ENCODE measurements at places on chromosomes 7 and 10.

DNA sequence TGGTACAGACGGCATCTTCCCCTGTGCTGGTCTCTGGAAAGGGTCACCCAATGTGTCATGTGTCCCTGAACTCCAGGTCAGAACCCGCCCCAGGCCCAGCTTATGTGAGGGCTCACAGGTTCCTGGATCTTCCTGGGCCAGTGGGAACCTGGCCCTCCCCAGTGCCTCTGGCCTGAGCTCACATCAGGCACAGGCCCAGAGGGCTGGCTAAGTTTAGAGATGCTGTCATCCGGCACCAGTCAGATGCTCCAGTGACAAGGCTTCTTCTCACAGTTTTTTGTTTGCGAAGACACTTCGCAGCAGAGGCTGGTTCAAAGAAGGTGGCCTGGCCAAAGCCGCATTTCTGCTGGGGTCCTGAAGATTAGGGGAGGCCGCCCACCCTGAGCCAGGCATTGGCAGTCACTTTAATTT, 11.8 kb downstream of the CAMK2B start:
- DNase-seq, result no peak

DNA sequence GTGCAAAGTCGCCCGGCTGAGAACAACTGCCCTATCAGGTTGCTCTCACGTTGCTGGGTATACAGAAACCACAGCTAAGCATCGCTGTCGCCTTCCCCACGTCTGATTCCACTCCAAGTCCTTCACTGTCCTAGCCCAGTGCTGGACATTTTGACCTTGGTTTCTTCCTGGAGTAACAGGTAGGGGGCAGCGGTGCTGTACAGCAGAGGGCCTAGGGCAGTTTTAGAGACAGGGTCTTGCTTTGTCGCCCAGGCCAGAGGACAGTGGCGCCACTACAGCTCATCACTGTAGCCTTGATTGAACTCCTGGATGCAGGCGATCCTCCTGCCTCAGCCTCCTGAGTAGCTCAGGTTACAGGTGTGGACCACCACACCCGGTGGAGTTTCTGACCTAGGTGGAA, 2.6 kb downstream of the CLDN15 start:
- DNase-seq, result no peak

DNA sequence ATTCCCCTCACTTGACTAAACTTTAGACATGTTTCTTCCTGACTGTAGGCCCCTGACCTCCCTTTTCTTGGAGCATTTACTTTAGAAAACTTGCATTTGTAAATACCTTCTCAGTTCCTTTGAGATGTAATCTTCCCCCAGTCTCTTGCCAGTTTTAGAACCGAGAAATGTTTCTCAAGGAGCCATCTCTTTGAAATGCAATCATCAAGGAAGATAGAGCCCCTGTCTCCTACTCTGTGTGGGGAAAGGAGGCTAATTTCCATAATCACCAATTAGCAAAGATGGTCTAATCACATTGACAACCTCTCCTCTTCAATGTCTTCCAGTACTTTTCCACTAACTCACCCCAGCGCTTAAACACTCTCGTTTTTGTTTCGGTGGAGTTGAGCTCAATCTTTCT, 70.0 kb upstream of the SMIM30 start:
- no peak for DNase-seq

DNA sequence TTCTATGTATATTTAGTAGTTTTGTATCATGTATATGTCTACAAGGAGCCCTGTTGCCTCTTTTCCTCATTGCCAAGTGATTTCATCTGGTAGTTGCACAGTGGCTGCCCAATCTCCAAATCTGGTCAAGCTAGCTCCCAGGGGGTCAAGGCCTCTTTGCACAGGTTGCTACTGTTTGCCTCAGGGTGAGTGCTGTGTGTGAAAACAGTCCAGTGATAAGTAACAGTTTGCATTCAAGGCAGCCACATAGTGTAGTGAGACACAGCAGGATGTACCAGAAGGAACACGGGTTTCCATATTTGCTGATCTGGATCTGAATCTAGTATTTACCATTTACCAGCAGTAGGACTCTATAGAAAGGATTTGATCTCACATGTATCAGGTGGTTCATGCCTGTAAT, 13.3 kb upstream of the EPC1 start:
- no peak for DNase-seq

DNA sequence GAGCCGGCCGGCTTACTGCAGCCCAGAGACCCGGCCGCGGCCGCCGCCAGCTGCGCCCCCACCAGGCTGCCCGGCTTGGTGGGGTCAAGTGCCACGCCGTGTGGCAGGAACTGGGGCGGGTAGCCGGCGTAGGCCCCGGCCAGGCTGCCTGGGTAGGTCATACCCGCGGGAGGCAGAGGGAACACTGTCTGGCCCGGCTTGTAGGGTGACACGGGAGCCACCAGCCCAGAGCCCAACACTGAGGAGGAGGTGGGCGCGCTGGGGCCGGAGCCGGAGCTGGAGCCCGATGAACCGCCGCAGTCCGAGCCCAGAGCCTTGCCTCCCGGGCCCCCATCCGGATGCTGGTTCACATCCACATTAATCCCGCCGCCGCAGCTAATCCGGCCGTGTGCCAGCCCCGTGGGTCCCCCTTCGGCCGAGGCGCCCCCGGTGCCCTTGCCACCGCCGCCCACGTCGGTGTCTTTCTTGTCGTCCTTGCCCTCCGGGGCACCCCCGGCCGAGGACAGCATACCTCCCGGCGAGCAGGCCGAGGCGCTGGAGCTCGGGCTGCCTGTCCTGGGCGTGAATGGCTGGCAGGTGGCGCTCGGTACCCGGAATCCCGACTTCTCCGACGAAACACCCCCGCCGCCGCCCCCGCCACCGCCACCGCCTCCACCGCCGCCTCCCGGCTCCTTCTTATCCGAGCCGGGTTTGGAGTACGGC, 2.0 kb downstream of the ZNF503 start:
- peak; percentile 62 for DNase-seq

GRCh38 chr7:65902306-65902705, 29.4 kb downstream of the VKORC1L1 start:
- DNase-seq, result no peak

GRCh38 chr10:21715531-21716195, 181.6 kb downstream of the MLLT10 start:
- DNase-seq, result no peak

GRCh38 chr10:50336140-50336539, 84.8 kb upstream of the ASAH2 start:
- DNase-seq, result no peak

- no peak for DNase-seq
Observed at GRCh38 chr10:116719804-116720203, 22.6 kb downstream of the HSPA12A start.

DNA sequence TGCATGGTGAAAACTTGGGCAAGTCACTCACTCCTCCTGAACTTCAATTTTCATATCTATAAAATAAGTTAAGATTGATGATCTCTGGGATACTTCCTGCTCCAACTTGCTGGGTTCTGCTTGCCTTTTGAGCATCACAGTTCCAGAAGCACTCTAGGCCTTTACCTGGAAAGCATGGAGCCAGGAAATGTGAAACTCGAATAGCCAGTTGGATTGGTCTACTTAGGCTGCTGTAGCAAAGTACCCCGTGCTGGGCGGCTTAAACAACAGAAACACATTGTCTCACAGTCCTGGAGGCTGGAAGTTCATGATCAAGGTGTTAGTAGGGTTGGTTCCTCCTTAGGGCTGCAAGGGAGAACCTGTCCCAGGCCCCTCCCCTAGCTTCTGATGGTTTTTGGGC, 64.5 kb downstream of the NAMPT start:
- no peak for DNase-seq

DNA sequence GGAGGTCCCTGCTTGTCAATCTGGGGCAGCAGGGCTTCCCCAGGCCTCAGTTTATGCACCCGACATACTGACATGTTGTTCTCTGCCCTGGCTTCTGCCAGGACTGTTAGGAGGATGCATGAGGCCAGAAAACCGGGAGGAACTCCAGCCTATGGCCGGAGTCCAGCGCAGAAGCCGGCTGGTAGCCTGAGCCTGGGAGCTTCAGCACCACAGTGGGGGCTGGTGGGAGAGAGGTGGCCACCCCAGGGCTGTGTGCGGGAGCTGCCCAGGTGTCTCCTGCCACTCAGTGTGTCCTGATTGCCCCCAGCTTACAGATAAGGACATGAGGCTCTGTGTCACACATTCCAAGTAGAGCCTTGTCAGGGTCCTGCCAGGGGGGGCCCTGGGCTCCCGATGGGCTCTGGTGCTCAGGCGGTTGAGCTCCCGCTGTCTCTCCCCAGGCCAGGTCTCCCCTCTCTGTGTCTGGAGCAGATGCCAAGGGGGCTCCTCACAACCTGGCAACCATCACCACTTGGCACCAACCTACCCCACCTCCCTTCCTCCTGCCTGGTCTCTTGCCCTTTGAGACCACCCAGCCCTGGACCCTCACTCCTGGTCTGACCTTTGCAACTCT, 32.3 kb downstream of the PPIF start:
- no peak for DNase-seq

GRCh38 chr10:11689945-11690736, 52.0 kb upstream of the ECHDC3 start:
- DNase-seq, result no peak

DNA sequence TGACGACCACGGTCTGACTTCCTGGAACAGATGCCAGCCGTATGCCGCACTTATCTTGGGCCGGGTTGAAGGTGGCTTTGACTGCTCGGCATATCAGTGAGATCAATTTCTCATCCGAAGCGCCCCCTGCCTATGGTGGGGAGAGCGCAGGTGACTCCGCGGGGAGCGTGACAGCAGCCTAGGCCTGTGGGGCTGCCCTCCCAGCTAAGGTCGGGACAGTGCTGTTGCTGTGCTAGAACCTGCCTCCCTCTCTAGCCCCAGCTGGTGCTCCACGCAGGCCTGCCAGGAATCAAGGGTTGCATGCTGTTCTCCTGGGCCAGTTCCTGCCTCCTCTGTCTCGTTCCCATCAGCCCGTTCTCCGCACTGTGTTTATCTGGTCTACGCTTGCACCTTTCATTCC, 49.8 kb downstream of the PODXL start:
- DNase-seq, result no peak

- DNase-seq, result no peak
Observed at GRCh38 chr10:51366044-51366443, 291.8 kb downstream of the PRKG1 start.

GRCh38 chr7:77409005-77409738, 7.0 kb downstream of the GSAP start:
- no peak for DNase-seq

- peak; percentile 49 for DNase-seq
Observed at GRCh38 chr10:124619195-124619594, 125.0 kb downstream of the FAM53B start.

GRCh38 chr10:48792121-48792520, 107.4 kb downstream of the WDFY4 start:
- no peak for DNase-seq

DNA sequence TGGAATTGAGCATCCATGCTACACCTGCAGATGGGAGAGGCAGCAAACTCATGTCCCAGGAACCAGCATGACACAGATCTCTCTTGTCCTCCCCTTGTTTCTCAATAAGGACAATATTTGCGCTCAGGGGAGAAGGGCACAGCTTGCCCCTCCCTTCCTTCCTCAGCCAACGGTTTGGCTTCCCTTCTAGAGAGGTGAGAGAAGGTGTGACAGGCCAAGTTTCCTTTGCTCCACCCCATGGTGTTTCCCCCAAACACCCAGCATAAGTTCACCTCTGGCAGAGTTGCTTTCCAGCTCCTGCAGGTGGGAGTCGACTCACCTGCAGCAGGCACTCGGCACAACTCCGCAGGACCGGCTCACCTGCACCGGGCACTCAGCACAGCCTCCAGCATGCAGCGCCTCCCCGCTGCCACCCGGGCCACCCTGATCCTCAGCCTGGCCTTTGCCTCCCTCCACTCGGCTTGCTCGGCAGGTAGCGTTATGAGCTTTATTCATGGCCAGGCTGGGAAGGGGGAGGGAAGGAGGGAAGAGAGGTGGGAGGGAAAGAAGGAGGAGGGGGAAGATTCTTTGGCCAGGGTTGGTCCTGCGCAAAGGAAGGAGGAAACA, at the start of the genes ATP6V0A4 and TMEM213:
Gene ATP6V0A4, minus strand, starts transcription at position 482 of the 606 bp plus-strand sequence. CDS start 26,949 bp downstream, outside the sequence.
Gene TMEM213, plus strand, starts transcription at position 280 of the 606 bp plus-strand sequence. Its CDS starts 111 bp downstream, at position 391.
- peak; percentile 42 for DNase-seq

- no peak for DNase-seq
Observed at GRCh38 chr10:66792441-66792840, 133.4 kb upstream of the LRRTM3 start.

DNA sequence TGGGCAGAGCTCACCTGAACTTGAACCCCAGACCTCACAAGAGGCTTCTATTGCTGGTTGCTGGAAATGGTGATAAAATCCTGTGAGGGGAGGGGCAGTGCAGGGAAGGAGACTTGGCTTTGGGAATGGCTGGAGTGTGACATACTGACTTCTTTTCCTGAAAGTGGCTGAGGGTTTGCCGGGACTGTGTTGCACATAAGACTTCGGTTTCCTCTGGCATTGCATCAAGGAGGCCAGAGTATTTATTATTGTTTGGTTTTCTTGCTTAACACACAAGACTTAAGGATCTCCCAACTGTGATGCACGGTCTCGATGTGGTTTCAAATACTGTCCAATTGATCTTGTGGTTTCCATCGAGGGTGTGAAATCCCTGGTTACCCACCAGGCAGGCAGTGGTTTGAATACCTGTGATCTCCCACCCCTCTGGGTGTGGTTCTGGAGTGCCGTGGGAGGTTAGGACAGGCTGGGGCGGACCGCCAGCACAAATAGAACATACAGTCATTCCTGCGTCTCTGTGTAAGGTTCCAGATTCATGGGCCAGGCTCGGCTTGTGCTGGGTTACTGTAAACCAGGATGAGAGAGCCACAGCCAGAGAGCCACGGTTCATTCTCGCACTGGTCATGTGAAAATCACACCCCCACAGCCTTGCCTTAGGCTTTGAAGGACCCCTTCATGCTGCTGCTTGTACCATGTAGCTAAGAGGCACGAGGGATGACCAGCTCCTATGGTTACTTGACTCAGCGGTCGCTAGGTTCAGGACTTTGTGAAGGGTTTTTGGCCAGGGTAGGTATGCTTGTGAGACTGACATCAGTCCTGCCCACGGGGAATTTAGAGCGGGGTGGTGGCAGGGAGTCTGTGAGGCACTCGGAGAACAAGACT, 39.2 kb downstream of the WBP1L start:
- no peak for DNase-seq

GRCh38 chr10:5779730-5780129, 33.5 kb downstream of the GDI2 start:
- no peak for DNase-seq

DNA sequence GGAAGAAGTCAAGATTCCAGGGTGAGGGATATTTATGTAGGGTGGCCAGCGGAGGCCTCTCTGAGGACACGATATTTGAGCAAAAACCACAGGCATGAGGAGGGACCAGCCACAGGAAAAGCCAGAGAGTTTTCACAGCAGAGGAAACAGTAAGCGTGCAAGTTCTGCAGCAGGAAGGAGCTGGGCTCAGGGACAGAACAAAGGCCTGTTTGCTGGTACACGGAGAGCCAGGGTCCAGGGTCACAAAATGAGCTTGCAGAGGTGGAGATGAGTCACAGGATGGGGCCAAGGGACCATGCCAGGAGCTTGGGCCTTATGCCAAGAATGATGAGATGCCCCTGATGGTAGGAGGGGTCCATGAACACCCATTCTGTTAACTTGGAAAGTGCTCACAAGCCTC, 283.5 kb downstream of the PLXNA4 start:
- DNase-seq, result no peak
